ENCODE measurements at places on chromosomes 2 and 18.

GRCh38 chr2:189018631-189019030, 44.5 kb downstream of the COL3A1 start:
- DNase-seq, result no peak

GRCh38 chr2:181411105-181411849, 45.9 kb upstream of the ITGA4 start:
- DNase-seq, result no peak

- DNase-seq, result no peak
Observed at GRCh38 chr2:196479350-196479749, 160.2 kb upstream of the CCDC150 start.

DNA sequence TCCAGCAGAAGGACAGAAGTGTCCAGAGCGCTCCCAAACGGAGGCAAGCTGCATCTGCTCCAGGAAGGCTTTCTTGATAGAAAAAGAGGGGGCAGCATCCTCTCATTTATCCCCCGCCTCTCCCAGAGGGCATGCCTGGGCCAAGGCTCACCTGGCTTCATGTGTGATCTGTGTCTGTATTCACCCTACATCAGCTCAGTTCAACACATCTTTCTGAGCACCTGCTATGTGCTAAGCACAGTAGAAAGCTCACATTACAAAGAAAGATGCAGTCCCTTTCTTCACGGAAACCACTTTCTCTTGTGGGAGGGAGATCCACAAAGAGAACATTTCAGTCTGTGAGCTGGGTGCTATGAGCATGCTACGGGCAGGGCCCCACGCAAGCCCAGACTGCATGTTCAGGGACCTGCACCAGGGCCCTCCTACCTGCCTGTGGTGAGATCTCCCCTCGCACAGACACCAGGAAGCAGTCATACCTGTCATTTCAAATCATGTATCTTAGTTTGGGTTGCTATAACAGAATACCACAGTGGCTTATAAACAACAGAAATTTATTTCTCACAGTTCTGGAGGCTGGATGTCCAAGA, 90.7 kb downstream of the PDCL3 start:
- no peak for DNase-seq

DNA sequence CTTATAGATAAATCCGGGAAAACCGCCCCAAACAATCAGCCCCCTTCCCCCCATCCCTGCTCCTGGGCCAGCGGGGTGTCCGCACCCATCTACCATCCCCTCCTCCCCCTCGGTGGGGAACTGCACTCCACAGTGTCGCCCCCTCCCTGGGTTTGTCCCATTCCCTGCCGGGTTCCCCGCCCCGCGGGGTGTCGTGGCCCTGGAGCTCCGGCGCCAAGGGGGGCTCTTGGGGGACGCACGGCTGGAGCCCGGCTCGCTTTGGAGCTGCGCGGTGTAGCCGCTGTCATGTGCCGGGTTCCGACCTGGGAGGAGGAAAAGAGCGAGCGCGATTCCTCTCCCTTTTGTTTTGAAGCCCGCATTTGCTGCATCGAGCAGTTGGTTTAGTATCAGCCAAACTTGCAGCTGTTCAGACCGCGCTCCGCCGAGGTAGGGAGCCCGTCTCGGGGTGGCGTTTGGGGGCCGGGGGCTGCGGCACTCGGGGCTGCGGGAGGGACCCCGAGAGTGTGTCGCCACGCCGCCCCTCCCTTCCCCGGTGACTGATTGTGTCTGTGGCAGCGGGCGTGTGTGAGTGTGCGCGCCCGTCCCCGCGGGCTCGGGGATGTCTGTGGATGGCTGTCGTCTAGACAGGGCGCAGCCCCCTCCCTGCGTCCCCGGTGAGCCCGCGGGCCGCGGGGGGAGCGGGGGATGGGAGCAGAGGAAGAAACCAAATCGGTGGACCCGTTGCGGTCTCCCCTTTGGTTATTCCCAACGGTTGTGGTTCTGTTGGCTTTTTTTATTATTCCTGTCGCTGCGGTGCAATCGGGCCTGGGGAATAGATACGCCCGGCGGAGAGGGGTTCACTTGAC, 797 bp downstream of the CTIF start:
- peak; percentile 58 for DNase-seq

DNA sequence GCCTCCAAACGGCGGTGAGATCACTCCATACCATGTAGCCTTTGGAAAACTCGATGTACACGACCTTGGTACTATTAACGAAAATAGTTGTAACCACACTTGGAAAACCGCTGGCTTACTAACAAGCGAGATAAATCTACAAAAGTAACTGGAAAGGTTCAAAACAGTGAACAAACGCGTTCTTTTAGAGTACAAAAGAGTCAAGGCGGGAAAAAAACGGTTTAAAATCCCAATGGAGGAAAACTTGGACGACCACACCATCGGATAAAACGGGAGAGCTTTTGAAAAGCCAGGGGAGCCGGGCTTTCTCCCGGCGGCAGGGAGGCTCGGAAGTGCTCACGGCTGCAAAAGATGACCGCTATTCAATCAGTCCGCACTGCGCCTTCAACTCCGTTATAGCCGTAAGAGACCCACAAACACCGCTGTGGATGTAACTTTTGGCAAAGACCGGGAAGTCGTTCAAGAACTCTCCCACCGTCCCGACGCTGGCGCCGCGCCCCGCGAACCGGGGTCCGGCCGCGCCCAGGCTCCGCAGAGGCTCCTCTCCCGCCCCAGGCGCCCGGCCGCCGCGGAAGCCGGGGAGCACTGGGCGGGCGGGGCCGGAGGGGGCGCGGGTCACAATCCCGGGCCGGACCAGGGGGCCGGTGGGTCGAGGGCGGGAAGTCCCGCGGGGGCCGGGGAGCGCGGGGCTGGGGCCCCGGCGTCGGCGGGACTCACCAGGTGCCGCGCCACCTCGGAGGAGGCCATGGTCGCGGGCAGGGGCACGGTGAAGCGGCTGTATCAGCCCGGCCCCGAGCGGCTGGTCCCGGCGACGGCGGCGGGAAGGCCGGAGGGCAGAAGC, 465 bp downstream of the SEPTIN10 start:
- peak; percentile 28 for DNase-seq

DNA sequence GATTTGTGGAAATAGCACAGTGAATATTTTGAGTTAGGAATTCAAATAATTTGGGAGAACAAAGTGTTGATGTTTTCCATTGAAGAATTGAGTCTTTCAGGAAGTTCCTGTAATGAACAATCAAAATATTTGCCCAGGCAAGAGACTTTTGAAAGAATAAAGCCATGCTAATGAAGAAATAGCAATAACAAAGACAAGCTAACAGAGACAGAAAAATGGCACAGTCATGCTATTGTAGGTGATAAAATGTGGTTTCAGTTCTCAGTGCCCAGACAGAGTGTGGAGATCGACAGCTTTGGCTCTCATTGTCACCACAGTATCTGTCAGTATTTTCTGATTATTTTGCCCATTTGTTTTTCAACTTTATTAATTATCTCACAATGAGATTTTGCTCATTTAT, 490.8 kb upstream of the PIK3C3 start:
- no peak for DNase-seq

DNA sequence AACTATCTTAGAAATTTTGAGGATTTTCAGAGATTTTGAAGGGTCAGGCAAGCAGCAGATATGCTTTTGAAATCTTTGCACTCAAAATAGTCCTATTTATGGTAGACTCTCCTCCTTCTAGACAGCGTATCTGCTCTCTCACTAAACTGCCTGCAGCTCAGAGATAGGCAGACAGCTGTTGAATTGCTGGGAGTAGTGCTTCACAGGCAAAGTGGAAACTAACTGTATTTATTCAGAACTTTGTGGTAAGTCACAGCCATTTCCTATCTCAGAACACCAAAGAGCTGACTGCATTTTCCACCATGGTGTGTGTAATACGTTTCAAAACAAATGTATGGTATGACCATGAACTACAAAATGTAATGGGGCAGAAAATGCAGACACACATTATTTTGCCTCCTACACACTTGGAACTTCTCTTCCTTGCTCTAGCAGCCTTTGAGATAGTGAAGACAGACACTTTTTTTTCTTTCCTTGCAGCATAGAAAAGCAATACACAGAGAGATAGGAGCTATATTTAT, 352.4 kb downstream of the LRP1B start:
- no peak for DNase-seq

DNA sequence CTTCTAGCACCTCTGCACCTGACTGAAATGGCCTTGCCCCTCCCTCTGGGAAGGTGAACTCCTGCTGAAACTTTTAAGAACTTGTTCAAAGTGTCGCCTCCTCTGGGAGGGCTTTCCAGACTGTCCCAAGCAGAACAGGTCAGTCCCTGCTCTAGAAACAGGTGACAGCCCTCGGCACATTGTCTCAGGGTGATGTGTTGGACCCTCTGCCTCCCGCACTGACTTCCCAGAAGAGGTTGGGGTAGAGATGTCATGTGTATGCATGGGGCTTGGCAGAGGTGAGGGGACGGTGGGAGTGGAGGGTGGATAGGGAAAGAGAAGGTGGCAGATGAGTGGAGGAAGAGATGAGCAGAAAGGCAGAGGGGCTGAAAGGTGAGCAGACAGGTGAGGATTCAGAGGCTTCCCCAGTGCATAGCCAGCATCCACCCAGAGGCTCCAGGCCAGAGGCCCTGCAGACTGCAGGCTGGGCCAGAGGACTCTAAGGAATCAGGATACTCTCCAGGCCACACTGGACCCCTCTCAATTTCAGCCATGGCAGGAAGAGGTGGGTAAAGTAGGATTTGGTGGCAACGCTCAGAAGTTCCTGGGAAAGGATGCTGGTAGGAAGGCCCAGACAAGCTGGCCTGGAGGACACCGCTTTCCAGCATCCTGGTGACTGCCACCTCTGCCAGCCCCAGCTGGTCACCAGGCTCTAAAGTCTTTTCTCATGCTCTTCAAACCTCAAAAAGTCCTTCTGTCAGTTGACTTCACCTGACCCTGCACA, 24.8 kb upstream of the TNS1 start:
- peak; percentile 7 for DNase-seq

All from activated T-cell treated with anti-CD3 and anti-CD28 coated beads, Interleukin-2, amount 50 U/mL, for 48 hours (primary cell).